Activated naive CD4-positive, alpha-beta T cell treated with anti-CD3 and anti-CD28 coated beads, Interleukin-2, amount 50 U/mL, for 72 hours (primary cell): ENCODE measurements at places on chromosomes 11 and 22. TPM values are rescaled to one million over a fixed set of nuclear protein-coding genes. Genes with fewer than 3 reads are reported as not detected.

Gene OSM
- total RNA-seq: 16.1 TPM

Gene CARD10
- total RNA-seq: 0.09 TPM

Gene TP53AIP1
- not detected for total RNA-seq

Gene GVQW3
- total RNA-seq: 3.9 TPM

Gene PANX2
- total RNA-seq: 2.1 TPM

Gene TREH
- total RNA-seq: not detected

Gene FOLR3
- not detected for total RNA-seq

Gene CHST1
- 0.18 TPM for total RNA-seq

GRCh38 chr11:130476200-130476921, 27.9 kb downstream of the ADAMTS15 start:
- DNase-seq: no peak

- DNase-seq: no peak
Measured at GRCh38 chr11:102115557-102115956, 5.3 kb downstream of the YAP1 start.

GRCh38 chr11:77109236-77110019, 6.8 kb downstream of the OMP start:
- DNase-seq: no peak

DNA sequence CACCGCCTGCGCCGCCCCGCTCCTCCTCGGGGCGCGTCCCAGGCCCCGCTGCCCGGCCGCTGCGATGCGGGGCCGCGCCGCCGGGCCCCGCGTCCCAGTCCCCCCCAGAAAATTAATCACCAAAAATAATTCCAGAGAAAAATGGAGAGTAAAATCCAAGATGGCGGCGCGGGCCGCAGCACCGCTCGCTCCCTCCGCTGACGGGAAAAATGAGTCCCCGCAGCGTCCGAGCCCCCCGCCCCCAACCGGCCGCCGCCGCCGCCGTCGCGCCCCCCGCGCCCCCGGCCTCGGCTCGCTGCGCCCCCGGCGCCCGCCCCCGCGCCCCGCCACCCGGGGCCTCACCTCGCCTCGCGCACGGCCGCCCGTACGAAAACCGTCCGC, at the start of gene KMT5B:
Gene KMT5B, minus strand, starts transcription at position 162 of the 381 bp plus-strand sequence. CDS start 23,220 bp downstream, outside the sequence.
- no peak for DNase-seq

DNA sequence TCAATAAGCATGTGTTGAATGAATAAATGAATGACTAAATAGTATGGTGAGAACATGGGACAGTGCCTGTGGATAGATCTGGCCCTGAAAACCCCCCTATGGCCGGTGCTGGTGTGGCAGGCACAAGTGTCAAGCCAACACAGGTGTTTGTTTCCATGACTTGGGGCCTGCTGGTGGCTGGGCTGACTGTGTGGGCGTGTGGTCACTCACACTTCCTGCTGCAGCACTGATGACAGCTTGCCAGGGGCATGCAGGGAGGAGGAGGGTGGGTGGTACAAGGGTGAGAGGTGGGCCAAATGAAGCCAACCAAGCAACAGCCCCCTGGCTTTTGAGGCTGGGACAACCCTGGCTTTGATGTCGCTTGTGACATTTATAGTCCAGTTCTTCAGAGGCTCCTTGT, 30.3 kb upstream of the ABCC8 start:
- no peak for DNase-seq

DNA sequence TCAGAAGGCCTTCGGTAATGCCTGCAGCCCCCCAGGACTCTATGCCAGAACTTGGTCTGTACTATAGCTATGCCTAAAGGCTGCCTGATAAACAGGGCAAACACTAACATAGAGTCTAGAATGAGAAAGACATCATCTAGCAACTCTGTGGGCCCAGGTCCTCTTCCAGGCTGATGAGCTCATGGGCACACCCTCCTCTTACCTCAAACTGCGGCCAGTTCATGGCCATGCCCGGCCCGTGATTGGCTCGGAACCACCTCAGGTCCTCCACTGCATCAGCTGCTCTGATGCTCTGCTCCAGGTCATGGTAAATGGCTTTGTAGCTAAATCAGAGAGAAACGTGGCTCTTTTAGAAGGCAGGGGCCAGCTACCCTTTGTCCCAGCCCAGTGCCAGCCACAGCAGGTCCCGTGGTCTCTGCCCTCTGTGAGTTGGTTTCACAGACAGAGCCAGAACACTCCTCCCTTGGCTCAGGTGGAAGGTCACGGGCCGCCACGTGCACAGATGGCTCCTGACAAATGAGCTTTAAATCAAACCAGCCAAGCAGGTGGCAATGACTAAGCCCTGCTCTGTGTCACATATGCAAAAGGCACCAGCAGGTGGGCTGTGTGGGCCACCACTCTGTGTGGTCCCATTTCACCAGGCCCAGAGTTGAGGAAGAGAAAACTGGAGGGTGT, 25.0 kb upstream of the ARFGAP3 start:
- DNase-seq: no peak

DNA sequence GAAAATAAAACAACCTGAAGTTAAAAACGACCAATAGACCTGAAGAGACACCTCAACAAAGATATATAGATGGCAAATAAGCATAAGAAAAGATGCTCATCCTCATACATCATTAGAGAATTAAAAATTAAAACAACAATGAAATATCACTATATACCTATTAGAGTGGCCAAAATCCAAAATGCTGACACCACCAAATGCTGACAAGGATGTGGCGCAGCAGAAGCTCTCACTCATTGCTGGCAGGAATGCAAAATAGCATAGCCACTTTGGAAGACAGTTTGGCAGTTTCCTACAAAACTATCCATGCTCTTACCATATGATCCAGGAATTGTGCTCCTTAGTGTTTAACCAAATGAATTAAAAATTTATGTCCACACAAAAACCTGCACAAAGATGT, 55.0 kb upstream of the APOA1 start:
- no peak for DNase-seq

GRCh38 chr11:66287889-66288670, 863 bp downstream of the YIF1A start:
- no peak for DNase-seq

- no peak for DNase-seq
Measured at GRCh38 chr11:100760744-100761143, 73.7 kb downstream of the ARHGAP42 start.

DNA sequence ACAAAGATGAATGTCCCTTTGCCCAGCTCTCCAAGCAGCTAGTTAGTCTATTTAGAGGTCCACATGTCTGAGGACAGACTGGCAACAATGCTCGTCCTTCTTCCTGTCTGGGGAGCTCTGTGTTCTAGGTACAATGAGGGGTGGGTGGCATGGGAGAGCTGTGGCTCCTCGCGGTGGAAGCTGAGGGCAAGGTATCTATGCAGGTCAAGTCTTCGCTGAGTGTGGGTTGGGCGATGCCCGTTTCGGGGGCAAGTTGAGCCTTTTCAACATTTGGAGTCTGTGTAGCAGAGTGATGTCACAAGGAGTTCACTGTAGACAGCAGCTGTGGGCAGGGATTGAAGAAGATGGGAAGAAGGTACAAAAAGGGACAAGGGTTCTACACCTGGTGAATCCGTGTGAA, 163.2 kb downstream of the FEZ1 start:
- no peak for DNase-seq

GRCh38 chr11:71293961-71294782, 41.8 kb upstream of the SHANK2 start:
- no peak for DNase-seq

DNA sequence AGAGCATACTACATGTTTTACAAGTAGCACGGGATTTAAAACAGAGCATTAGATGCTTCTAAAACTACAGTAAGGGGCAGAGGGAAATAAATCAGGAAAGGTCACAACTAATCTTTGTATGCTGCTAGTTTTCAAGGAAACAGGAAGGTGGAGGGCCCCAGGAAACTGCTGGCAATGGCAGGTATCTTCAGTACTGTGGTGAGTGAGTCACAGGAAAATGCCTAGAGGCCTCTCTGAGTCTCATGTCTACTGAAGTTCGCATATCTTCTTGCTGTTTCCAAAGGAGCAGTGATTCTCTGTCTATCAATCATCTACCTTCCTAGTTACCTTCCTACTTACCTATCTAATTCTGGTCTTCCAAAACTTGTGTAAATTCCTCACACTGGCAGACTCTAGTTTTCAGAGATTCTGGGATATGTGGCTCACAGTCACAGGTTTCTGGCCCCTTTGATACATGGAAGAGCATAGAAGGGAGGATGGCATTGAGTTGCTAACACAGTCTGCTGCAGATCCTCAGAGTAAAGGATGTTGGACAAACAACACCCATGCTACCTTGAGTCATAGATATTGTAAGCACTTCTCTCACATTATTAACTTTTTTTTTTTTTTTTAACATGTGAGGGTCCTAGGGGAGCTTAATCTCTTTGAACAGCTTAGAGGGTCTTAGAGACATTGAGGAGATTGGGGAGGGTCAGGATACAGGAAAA, 58.8 kb upstream of the SYN3 start:
- no peak for DNase-seq

DNA sequence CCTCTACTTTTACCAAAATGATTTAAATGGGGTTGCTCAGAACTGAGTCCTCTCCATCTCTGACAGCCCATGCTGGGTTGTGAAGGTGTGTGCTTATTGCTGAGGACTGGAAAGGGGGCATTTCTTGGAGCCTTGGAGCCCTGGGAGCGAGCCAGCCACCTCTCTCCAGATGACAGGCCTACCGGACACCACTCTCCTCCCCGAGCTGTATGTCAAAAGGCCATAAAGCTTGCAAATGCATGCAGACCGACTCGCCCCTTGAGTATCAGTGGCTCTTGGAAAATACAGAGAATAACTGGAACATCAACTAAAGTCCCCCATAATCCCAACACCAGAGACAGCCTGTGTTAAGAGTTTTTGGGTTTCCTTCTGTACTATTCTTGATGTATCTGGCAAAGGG, 67.9 kb upstream of the PITPNB start:
- DNase-seq: no peak

DNA sequence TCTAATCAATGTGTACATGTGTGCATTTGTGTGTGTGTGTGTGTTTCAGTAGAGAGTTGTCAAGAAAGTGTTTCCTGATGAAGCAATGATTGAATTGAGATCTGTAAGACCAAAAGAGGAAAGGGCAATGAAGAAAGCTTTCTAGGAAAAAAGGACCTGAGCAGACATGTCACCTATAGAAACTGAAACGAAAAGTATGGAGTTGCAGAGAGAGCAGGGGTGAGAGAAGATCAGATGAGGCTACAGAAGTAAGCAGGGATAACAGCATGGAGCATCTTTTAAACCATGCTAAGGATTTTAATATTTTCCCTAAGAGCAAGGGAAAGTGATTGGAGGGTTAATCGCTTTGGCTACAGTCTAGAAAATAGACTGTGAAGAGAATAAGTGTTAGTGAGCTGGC, 1459.4 kb upstream of the TENM4 start:
- no peak for DNase-seq

GRCh38 chr11:74325649-74326645, 14.5 kb upstream of the P4HA3 start:
- DNase-seq: no peak

DNA sequence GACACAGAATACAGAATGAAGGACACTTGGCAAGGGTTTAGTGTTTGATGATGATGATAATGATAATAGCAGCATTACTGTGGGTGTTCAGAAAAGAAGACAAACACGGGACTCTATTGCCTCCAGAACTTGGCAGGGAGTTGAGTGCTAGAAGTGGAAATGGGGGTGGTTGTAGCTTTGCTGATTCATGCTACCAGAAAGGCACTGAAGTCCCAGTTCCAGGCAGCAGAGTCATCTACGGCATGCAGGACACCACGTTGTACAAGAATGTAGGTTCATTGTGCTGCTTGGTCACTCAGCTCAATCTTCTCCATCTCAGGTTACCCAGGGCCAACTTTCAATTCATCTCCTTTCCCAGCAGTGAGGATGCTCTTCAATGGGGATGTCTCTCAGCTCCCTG, 115.7 kb downstream of the NTM start:
- DNase-seq: no peak

DNA sequence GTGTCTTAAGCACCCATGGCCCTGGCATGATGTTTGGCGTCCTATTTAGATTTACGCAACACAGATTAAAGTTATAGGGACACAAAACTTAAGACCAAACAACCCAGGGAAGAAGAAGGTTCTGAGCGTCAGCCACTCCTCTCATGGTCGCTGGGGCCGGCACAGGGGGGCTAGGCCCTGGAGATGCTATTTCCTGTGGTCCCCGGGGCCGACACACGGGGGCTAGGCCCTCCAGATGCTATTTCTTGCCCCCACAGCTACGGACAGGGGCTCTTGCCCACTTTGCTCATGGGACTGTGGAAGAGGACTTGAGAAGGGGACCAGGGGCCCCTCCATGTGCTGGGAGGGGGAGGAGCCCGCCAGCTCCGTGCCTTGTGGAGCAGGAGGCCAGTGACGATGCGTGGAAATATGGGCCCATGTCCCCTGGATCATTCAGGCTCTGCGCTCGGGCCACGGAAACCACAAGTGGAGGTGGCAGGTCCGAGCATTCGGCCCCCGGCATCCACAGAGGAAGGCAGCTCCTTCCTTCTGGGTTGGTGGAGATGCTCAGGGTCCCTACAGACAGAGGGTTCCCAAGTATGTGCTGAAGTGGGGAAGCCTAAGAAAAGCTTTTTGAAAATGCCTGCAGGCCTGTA, 711.1 kb downstream of the BRD1 start:
- no peak for DNase-seq

GRCh38 chr11:78168539-78169477, 19.6 kb downstream of the KCTD21 start:
- DNase-seq: no peak

GRCh38 chr11:11512090-11512489, 109.7 kb downstream of the GALNT18 start:
- no peak for DNase-seq

- DNase-seq: no peak
Measured at GRCh38 chr11:91129596-91129995, 906.7 kb upstream of the CHORDC1 start.

DNA sequence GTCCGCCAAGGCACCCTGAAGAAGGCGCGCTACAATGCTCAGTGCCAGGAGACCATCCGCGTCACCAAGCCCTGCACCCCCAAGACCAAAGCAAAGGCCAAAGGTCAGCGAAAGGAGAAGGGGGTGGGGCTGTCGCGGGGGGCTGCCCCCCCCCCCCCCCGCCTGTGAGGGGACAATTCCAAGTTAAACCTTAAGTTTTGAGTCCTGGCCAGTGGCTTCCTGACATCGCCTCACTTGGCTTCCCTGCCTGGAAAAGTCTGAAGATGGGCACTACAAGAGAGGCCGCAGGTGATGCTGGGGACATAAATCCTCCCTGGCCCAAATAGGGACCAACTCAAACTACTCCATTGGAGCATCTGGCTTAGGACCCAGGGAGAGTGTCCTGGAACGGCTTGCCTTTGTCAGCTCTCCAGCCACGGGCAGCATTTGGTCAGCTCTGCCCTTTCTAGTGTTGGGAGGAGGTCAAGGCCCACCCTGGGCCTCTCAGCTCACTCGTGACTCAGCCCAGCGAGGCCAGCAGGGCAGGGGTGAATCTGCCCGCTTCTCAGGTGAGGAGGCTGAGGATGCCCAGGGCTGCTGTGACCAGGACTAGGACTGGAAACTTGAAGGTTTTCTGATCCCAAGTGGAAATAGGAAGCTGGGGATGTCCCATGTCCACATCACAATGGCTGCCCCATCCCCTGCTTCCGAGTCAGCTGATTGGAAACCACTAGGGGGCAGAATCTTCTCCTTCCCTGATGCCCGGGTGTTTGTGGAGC, 1.4 kb downstream of the MDK start:
- DNase-seq: no peak
